Adrenal gland (tissue), 19 donors: ENCODE measurements at places on chromosomes 16 and 17. TPM values are rescaled to one million over a fixed set of nuclear protein-coding genes. Genes with fewer than 3 reads are reported as not detected.

DNA sequence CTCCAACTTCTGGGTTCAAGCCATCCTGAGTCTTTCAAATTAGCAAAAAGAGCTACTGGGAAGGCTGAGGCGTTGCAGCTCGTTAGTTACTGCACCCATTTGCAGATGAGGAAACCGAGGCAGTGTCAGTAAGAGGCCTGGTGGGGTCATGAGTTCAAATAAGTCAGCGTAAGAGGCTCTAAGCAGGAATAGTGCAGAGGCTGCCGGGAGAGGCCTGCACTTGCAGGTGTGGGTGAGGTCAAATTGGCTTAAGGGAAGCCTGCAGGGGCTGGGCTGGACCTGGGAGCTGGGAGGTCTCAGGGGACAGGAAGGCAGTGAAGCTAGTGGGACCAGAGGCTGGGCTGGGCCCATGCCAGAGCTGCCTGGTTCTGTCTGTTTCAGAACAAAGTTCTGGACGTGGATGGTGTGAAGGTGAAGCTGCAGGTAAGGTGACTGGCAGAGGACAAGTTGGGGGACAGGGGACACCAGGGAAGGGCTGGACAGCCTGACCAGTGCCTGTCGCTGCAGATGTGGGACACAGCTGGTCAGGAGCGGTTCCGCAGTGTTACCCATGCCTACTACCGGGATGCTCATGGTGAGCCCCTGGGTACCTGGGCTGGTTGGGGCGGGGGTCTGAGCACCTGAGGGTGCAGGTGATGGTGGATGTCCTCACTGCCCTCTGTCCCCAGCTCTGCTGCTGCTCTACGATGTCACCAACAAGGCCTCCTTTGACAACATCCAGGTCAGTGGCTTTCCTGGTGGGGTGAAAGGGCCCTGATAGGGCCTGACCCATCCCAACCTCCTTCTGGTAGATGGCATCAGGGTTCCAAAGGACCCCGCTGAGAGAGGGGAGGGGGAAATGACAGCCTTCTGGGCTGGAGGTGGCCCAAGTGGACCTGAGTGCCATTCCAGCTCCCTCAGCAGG is 3.0 kb downstream of the RAB26 start:
- no peak for DNase-seq

- DNase-seq, result peak; percentile 69
These were observed 636 bp upstream of the ERN1 start for GRCh38 chr17:64130559-64131001.

DNA sequence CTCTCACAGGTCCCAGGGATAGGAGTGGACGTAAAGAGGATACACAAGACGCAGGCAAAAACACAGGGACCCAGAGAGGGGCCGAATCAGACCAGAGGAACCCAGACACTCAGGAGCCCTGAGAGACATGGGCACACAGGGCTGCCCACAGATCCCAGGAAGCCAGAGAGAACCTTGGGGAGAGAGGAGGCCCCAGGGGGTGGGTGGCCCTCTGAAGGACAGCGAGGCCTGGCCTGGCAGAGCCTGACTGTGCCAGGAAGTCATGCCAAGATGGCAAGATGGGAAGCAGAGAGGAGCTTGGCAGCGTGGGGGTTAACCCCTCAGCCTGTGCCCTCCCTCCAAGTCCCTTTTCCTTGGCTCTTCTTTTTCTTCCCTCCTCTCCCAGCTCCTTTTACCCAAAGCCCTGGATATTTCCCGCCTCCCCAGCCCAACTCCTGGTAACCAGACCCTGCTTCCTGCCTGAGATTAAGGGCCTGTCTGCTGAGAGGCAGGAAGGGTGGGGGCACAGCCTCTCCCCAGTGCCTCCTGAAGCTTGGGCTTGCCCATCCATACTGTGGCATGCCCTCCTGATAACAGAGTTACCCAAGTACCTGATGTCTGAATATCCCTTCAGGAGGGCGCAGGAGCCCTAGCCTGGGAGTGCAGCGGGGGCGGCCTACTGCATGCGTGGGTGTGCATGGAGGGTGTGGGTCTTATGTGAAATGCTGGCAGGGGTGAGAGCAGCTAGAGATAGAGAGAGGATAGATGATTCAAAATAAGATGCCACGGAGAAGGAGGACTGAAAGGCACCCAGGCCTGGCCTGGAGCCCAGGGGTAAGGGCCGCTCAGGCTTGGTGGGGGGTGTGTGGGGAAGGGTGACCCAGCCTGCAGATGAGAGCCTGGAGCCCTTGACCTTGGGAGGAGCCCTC is 6.0 kb upstream of the TBX21 start:
- DNase-seq, result no peak

DNA sequence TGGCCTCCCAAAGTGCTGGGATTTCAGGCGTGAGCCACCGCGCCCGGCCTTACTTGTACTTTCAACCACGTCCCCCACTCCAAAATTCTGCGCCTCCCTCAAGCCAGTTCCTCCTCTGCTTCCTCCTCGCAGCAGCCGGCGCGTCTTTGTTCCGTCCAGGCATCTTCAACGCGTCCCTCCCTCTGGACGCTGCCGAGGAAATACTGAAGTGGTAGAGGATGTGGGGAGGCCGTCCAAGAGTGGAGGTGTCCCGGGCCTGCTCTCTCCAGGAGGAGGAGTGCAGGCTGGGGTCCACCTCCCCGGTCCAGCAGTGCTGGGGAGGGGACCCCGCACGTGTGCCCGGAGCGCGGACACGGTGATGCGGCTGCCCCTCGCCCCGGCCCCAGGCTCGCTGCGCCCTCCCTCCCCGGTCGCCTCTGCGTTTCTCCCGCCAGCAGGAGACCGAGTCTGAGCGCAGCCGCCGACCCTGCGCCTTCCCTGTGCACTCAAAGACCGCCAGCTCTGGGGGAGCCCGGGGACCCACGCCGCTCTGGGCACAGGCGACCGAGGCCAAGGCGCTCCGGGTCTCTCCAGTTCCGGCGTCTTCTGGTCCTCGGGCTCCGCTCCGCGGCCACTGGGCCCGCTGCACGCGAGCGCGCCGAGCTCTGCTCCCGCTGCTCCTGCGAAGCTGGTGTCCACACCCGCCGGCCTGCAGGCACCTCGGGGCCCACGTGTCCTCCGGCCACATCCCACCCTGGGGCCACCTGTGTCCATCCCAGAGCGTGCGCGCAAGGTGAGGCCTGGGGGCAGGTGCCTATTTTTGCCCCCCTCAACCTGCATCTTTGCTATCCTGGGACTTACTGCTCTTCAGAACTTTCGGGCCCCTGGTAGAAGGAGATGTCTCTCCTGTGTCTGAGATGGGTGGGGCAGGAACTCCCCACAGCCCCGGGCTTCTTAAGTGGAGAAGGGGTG is 31.7 kb downstream of the OSBPL7 start:
- DNase-seq, result peak; percentile 66

DNA sequence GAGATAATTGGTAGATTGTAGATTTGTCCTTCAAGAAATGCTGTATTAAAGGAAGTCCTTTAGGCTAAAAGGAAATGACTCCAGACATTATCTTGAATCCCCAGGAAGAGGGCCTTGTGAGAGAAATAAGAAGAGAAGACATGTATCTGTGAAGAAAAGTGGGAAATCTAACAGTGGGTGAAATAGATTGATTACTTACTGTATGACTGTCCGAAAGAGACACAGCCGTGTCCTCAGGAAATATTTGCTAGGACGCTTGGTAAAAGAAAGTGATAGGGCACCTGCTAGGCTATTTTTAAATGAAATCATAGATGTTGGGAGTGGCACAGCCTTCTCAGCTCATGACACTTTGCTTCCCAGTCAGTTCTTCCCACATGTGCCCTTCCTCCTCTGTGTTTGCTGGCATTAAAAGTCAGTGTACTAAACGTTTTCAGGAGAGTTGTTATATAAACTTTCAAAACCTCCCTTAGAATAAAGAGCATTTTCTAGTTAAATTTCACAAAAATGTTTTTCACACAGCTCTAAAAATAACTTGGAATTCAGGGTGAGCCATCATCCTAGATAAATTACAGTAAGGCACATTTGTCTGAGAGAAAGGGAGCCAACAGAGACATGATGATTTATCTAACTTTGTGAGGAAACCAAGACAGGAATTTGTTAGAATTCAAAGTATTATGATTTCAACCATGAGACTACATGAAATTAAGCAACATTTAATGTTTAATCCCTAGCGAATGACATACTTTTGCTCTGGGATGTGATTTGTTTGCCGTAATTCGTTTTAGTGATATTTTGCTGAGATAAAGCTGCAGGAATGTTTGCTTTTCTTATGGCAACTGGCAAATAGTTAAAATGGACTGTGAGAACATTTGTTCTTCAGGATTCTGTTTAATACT is 35.0 kb downstream of the DHRS7B start:
- no peak for DNase-seq

GRCh38 chr16:57982385-57982784 is 11.5 kb upstream of the CNGB1 start:
- DNase-seq, result no peak

GRCh38 chr16:79980650-79981521 is 380.3 kb upstream of the MAF start:
- DNase-seq, result no peak

DNA sequence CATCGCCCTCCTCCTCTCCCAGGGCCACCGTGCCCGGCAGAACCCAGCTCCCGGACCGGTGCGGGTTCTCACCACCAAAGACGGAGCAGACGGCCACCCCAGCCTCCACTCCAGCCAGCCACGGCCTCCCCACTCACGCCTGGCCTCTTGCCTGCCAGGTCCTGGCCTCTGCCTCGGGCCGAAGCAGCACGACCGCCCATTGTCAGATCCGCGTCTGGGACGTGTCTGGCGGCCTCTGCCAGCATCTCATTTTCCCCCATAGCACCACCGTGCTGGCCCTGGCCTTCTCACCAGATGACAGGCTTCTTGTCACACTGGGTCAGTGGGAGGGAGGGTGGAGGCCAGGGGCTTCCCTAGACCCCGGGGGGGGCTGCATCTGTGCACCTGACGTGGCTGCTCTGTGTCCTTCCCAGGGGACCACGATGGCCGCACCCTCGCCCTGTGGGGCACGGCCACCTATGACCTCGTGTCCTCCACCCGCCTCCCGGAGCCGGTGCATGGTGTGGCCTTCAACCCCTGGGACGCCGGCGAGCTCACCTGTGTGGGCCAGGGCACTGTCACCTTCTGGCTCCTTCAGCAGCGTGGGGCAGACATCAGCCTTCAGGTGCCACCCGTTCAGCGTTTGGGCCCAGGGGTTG is 6.6 kb upstream of the RHOT2 start:
- no peak for DNase-seq

DNA sequence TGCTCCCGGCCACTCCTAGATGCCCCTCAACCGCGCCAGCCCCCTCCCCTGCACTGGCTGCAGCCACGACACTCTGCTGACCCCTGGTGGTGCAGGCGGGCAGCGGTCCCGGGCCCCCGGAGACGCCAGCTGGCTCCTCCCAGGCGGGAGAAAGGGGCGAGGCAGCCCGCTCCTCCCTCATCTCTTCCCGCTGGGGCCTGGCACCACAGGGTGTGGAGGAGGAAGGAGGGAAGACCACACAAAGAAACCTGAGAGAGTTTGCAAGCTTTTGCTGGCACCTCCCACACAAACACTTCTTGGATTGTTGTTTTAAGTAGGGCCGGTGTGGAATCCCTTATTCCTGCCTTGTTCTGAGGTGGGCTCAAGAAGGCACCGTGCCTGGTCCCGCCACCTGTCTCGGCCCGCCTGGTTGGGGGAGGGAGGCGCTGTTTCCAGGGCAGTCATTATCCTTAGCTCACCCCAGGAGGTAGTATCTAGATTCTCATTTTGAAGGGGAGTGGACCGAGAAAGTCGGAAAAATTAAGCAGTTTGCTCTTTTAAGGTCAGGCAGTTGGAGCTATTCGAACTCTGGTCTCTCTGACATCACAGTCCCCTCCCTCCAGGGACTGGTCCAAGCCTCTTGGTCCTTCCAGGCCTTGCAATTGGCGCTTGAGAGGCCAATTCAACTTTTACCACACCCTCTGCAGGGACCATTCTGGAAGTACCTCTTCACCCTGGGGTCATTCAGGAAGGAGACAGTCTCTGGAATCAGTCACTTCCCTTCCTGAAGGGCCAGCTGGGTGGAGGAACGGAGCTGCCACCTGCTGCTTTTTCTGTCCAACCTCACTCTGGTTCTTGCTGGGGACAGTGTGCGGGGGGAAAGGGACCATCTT is 959 bp upstream of the ANKRD13B start:
- peak; percentile 85 for DNase-seq

GRCh38 chr17:71500761-71501555 is 619.9 kb upstream of the SOX9 start:
- no peak for DNase-seq

DNA sequence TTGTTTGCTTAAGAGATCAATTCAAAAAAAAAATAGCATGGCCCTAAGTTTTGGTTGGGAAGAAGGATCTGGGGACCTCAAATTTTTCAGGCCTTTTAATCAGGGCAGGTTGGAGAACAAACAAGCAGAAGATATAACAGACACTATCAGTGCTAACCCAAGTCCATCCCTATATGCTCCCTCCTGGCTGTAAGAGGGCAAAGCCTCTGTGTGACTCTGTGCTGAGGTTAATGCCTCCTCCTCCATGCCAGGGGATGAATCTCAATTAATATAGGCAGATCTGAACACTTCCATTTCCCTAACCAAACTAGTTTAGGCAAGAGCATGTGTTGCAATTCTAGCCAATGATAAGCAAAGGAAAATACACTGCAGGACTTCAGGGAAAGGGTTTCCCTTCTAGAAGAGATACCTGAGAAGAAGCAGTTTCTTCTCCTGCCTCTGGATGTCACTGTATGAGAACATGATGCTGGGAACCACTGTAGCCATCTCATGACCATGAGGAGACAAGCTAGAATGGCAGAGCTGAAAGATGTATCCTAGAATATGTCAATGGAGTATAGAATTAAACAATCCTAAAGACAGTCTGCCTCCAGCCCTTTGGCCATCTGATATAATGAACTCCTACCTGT is 76.0 kb downstream of the CHD9NB start:
- no peak for DNase-seq

DNA sequence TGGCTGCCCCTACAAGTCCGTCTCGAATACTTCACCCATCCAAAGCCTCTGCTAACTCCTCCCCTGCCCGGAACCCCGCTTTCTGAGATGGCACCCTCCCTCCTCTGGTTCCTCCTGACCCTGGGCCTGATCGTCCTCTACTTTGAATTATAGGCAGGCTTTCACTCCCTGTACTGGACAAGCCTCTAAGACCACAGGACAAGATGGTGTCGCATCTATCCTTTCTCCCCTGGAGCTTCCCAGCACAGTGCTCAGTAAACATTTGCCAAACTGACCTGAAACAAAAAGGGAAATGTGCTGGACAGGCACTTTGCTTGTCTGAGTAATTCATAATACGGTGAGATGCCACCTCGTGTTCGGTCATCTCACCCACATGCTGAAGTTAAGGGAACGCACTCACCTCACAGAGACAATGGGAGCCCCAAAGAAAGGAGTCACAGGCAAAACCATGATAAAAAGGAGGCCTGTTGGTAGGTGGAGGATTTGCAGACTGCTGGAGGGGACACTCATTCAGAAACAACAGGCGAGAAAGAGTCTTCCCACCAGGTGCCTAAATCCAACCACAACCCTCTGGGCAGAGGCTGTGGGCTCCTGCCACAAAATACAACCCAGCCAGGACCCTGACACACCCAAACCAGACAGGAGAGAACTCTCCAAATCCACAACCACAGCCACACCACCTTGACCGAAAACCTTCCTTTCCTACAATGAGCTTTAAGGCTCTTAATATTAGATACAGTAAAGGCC is 28.2 kb downstream of the SNN start:
- DNase-seq, result no peak

- DNase-seq, result no peak
These were observed 60.0 kb downstream of the CLEC16A start for GRCh38 chr16:11004351-11004750.

Gene ABCC6
- total RNA-seq, result 3.3 TPM

Gene CDH15
- 0.16 TPM for total RNA-seq

Gene MYH13
- total RNA-seq, result not detected

Gene C16orf86
- total RNA-seq, result 15.6 TPM

Gene TMEM92
- not detected for total RNA-seq

Gene RPAIN
- total RNA-seq, result 28.8 TPM

Gene LHX1
- not detected for total RNA-seq

Gene IGF2BP1
- total RNA-seq, result not detected

Gene OTOP3
- not detected for total RNA-seq

Gene AANAT
- total RNA-seq, result not detected

Gene ZNF423
- total RNA-seq, result 6.5 TPM
